ENCODE measurements at places on chromosomes 3 and 15.

DNA sequence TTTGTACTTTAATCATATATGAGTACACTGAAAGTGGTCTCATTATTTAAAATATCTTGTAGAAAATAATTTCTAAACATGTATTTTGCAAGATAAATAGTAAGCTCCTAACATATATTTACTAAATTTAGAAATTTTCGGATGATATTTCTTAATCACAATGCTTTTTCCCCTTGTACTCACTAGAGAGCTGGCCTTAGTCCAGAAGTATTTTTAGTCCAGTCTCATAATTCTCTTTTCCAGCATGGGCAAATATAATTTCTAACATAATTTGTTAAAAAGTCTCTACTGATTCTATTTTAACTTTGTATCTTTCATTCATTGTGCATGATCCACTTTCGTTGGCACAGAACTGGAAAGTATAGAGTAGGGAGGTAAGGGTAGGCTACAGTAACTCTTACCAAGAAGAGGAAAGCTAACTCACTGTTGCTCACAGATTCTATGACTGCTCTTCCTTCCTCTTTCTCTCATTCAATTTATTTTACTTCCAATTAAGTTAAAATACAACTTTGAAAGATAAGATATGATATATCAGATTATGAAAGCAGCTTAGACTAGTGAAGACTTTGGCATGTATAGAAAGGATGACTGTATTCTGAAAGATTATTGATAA is 39.3 kb downstream of the FGF7 start:
- no peak for DNase-seq

DNA sequence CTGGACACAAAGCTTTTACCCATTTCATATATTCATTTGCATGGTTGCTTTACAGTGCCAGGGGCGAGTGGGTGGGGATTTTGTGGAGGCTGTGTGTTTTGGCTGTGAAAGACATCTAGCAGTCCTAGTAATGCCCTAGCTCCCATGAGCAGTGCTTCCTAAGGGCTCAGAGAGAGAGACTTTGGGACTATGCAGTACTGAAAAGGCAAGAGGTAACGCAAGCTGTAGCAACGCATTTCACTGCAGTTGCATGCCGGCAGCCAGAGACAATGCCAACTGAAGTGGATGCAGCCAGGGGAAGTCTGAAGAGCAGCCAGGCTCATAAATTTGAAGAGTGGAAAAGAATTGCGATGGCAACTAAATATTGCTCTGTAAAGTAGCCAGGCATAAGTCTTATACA is 27.4 kb upstream of the ATP10A start:
- no peak for DNase-seq

- DNase-seq: no peak
Measured at GRCh38 chr15:69610277-69610676, 157.7 kb downstream of the RPLP1 start.

GRCh38 chr3:177554895-177555759 is 357.8 kb upstream of the TBL1XR1 start:
- peak; percentile 56 for DNase-seq

DNA sequence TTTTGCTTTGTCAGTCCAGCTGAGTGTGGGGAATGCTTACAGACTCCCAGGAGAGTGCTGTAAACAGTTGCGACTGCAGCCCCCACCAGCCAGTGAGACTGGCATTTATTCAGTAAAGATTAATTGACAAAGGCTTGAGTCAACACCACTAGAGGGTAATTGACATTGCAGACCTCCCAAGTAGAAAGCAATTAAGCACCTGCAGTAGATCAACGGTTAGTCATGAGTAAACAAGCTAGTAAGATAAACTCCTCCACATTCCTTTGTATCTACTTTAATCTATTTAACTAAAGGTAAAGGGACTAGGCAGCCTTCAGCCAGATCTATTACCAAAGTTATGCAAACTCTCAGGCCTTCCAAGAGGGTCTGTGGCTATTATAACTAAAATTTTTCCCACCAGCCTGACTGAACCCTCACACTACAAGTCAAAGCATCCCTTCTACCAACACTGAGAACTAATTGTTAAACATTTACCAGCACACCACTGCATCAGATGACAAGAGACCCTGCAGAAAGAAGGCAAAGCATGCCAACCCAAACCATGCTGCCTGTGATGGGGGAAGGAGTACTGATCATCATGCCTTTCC is 30.5 kb upstream of the GALNT15 start:
- no peak for DNase-seq

DNA sequence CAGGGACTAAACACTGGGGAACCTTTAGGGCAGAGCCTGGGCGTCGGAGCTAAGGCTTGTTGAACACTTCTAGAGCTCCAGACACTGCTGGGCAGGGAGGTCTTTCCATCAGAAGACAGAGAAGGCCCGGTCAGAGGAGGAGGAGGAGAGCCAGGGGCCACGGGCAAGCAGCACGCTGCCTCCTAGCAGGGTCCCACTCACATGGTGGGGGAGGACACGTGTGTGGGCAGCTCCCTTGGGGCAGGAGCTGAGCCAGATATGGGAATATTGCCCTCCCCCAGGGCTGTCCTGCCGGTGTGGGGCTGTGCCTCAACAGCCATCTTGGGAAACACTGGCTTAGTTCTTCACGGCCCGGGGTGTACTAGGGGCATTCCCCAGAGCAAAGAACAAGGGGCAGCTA is 89.6 kb upstream of the TLE3 start:
- DNase-seq: no peak

DNA sequence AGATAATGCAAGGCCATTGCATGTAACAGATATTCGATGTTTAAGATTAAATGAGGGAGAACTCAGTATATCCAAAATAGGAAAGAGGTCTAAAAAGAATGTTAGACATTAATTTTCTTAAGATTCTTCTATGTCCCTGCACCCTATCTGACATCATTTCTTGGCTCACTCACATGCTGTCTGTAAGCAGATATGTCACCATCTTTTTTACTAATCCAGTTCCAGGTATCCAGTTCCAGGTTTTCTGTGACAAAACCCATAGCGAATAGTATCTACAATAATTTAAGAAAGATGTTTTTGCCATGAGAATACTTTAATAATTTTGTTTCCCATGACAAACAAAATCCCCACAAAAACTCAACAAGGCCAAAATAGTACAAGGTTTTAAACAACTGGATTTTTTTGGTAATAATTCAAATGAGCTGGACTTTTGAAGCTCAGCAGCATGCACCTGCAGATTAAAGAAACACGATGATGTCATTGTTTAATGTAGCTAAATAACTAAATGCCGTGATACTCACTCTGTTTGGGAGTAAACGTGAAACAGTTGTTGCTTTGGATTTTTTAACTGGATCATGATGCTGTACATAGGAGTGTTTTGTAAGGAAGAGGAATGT is 867.6 kb downstream of the EPHA3 start:
- DNase-seq: no peak

DNA sequence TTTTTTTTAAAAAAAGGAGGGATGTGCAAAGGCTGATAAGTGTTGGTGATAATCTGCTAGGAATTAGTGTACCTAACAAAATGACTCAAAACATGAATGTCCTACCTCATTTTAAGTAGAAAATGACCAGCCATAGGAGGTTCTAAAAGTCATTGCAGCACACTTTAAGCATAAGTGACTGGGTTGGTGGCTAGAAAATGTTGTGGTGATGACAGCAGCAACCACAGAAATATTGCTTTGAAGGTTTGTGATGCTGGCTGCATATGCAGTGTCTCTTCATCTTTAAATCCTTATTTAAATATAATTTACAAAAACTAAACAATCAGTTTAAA is 55.2 kb downstream of the CMSS1 start:
- no peak for DNase-seq

DNA sequence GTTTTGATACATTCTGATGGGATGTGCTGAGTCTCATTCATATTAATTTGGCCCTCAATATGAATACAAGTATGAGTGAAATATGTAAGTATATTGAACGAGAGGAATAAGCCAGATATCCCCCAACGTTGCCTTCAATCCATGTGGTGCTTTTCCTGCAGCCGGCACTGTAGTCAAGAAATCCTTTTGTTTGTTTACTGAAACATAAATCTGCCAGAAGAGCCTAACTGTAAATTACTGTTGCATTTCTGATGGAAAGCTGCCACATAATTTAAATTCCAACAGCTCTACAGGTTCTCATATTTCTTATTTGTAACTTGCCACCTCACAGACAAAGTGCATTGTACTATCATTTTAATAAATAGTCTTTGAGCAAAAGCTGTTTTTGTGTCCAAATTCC is 314.0 kb downstream of the KBTBD8 start:
- no peak for DNase-seq

GRCh38 chr3:174325834-174326700 is 533.1 kb upstream of the NAALADL2 start:
- DNase-seq: peak; percentile 72

GRCh38 chr3:177150970-177151627 is 46.2 kb downstream of the TBL1XR1 start:
- DNase-seq: peak; percentile 10

DNA sequence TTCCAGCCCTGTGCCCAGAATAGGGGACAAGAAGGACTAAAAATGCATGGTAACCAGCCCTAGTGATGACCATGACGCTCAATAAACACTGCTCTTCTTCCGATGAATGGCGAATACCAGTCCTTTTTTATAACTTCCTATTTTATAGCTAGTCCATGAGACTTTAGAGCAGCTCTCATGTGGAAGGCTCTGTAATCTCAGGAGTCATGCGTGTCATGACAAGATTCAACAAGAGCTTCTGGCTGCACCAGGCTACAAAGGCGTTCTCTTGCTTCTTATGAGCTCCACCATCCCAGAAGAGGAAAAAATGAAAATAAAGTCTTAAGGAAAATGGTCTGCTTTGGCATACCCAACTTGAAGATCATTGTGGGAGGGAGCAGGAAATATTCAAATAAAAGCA is 141.0 kb downstream of the TMCO5A start:
- no peak for DNase-seq

GRCh38 chr15:73608475-73608874 is 24.7 kb downstream of the NPTN start:
- no peak for DNase-seq

DNA sequence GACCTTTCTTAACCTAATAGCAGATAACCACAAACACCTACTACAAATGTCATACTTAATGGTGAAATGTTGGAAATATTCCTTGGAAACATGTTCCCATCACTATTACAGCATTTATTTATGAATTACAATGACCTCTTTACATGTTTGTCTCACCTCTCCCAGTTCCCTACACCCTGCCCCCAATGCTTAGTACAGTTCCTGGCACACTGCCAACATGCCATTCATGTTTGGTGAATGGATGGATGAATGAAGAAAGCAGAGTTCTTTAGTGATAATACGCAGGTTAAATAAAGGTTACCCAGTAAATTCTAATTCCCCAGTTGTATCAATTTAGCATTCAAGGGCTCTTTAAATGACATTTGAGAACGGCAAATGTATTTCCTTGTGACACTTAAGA is 259.9 kb upstream of the ATP11B start:
- no peak for DNase-seq

- DNase-seq: no peak
Measured at GRCh38 chr3:173725507-173725906, 328.0 kb downstream of the NLGN1 start.

GRCh38 chr15:59332009-59332408 is 40.7 kb downstream of the MYO1E start:
- DNase-seq: no peak

DNA sequence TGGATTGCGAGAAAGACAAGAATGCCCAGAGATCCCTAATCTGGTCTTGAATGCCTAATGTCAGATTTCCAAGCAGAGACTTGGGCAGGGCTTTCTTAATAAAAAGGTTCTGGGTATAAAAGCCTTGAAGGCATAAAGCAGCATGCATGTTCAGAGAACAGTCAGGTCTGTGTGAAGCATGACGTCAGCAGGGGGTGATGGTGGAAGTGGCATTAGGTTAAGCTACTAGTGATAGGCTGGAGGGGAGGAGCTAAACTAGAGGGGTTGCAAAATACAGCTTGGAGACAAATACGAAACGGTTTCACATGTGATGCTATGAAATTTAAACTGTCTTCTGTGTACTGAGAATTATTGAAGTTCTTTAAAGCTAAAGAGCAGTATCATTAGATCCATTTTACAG is 125.6 kb downstream of the VPS8 start:
- no peak for DNase-seq

DNA sequence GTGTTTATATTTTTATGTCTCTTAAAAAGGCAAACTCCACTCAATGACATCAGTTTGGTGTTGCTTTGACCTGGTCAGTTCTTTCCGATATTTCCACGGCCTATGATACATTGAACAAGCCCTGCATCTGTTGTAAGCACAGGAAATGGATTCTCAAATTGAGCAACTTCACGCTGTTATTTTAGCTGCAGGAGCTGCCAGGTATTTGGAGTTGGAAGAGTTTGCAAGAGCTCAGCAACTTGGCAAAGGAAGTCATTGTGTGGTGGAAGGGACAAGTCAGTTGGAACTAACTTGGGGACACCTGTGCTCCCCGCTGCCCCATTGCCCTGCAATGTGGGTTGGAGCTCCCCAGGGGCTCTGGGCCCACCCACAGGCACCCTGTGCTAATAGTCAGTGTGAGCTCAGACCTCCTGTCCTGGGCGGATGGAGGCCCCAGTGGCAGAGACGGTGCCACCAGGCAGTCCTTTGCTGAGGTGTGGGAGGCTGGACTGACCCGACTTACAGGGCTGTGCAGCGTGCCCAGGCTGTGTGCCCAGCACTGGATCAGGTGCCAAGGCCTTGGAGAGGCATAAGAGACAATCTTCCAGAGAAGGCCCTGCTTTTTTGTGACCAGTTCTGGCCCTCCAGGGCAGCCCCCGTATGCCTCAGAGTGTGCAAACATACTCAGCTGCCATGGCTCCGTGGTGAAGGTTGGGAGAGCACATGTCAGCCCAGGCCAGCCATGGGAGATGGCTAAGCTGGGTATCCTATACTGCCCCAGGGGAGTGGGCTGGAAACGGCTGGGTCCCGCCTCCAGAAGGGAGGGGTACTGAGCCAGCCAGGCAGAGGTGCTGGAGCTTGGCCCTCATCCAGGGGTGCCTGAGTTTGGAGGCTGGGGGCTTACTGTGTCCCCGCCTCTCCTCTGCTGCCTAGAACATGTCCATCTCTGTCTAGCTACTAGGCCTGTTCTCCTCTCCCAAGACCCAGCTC is 43.5 kb downstream of the KY start:
- no peak for DNase-seq
